ENCODE measurements at places on chromosomes 7 and 10.

DNA sequence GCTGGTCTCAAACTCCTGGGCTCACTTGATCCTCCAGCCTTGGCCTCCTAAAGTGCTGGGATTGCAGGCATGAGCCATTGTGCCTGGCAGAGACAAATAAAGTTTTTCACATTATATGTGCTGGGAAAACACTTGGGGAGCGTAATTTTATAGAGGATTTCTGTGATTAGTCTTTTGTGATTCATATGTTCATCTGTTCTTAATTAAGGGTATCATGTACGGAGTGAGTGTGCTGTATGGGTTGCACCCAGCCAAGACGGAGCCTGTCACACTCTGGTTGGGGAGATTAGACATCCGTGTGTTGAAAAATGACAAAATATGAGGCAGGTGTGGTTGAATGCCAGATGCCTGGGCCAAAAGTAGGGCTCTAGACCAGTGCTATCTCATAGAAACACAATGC, 10.3 kb downstream of the ADRB1 start:
- no peak for DNase-seq

DNA sequence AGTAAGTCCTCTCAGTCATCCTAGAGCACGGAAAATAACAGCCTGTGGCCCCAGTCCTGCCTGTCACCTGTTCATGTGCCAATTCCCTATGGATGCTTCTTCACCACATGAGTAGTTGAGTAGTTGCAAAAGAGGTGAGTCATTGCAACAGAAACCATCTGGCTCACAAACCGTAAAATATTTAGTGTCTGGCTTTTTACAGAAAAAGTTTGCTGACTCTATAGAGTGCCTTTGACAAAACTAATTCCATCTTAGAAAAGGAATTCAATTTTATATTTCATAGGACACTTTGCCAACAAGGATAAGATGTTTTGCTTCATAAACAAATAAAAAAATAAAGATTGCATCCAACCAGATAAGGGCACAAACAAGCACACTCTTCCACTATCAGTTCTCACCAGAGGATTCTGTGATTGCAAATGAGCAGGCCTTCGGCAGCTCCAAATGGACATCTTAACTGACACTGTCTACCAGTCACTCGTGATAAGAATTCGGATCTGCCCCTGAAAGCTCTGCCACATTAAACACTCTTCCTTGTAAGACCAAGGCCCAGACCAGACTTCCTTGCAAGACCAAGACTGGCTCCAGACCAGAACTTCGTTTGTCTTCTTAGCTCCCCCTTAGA, 242.7 kb upstream of the SEMA3C start:
- peak; percentile 71 for DNase-seq

GRCh38 chr7:1380231-1380815, 78.9 kb downstream of the MICALL2 start:
- DNase-seq: no peak

GRCh38 chr7:41107938-41108448, 594.9 kb downstream of the INHBA start:
- no peak for DNase-seq

DNA sequence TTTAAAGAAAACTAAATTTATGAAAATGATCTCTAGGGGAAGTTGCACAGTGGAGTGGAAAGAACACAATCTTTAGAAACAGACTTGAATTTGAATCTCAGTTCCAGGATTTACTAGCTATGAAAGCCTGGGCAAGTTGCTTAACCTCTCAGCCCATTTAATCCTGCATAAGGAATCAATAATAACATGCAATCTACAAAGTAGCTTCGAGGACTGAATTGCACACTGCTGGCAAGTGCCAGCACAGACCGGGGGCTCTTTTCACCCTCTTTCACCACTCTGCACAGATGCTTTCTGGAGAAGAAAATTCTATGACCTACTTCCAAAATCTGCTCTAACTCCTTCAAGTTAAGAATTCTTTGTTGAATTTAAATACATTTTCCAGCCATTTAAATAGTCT, 63.4 kb upstream of the ANK3 start:
- DNase-seq: no peak

DNA sequence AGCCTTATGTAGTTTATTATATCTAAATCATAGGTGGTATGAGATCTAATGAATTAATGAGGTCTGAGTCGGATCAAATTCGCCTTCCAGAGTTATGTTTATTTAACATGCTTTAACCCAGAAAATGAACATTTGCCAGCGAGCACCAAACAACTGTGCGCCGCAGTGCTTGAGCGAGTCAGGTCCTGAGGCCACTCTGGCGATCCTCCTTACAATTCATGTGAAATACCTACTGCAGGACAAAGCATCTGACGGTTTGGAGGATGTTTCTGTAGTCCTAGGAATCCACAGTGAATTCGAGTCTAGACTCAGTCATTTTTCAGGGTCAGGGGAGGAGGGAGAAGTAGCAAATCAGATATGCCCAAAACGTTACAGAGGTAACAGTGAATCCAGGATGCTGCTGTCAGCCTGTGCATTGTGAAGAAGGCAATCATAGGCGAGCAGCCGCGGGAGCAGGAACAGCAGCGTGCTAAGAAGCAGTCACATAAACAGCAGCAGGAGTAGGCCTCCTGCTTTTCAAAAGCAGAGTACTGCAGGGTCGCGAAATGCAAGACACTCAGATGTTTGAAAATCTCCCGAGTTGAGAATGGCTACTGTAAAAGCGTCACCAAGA, 120.2 kb downstream of the CACNB2 start:
- DNase-seq: no peak

DNA sequence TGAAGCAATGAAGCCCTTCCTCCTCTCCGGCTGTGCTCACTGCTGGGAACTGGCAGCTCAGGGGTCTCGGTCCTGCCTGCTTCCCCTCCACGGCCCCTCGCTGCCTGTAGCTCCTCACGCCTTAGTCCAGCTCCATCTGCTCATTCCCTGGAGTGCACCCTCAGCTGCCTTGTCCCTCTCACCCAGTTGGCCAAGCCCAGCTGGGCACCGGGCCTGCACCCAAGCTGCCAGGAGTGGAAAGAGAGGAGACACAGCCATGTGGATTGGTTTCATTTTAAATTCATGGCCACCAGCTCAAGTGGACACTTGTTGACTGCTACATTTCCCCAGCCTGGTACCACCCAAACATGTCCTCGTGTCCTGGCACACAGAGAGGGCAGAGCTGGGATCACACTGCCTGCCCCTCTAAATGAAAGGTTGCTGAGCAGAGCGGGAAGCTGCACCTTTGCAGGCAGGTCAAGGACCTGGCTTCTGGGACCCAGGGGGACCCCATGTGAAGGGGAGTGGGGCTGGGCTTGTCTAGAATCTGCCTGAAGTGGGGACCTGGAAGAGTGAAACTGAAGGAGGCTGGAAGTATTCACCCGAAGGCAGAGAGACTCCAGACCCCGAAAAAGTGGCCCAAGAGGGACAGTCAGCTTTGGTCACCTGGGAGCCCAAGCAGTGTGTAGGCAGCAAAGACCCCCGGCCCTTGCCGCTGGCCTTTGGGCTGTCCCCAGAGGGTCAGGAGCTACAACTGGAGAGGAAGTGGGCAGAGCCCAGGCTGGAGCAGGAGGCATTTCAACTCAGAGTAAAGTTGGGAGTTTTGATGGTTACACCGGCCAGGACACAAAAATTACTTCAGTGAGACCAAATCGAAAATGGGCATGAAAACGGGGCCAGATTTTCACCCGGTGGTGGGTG, 15.0 kb upstream of the BNIP3 start:
- no peak for DNase-seq

- DNase-seq: no peak
Measured at GRCh38 chr10:56583316-56583715, 222.3 kb upstream of the ZWINT start.

- DNase-seq: no peak
Measured at GRCh38 chr7:6443372-6443941, 4.3 kb downstream of the DAGLB start.

DNA sequence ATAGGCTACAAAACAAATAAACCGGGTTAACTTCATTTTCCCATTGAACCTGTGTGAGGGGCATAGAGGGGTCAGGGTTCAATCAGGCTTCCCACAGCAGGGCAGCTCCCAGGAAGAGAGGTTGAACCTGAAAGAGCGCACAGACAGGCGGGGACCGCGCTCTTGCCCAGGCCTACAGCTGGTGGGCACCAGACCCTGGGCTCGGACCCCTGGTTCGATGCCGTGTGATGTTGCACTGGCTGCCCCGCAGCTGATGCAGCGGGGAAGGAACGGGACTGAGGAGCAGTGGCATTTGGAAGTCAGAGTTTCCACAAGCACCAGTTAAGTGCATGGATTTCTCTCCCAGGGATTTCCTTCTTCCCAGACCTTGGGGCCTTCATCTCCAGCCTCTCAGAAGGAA, 72.6 kb upstream of the INSIG1 start:
- DNase-seq: no peak

GRCh38 chr7:460374-461116, 59.1 kb downstream of the PDGFA start:
- DNase-seq: no peak

DNA sequence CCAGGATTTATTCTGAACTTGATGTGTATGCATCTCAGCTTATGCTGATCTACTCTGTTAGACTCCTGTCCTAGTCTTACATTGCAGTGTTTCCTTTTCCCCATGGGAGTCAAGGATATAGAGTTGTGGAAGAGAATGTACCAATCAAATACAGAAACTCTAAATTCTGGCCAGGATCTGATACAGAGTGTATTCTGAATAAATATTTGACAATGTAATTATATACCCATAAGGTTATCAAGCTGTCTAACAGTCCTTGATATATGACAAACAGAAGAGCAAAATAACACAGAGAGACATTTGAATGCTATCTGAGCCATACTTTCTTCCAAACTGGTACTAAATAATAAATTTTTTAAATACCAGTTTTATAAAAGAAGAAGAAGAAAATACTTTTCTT, 116.8 kb downstream of the ETV1 start:
- DNase-seq: no peak

- DNase-seq: no peak
Measured at GRCh38 chr7:32319012-32319382, 171.2 kb downstream of the LSM5 start.

GRCh38 chr7:101728128-101728527, 89.3 kb upstream of the CUX1 start:
- no peak for DNase-seq

- DNase-seq: peak; percentile 74
Measured at GRCh38 chr7:101125989-101126650, 784 bp upstream of the SERPINE1 start.

DNA sequence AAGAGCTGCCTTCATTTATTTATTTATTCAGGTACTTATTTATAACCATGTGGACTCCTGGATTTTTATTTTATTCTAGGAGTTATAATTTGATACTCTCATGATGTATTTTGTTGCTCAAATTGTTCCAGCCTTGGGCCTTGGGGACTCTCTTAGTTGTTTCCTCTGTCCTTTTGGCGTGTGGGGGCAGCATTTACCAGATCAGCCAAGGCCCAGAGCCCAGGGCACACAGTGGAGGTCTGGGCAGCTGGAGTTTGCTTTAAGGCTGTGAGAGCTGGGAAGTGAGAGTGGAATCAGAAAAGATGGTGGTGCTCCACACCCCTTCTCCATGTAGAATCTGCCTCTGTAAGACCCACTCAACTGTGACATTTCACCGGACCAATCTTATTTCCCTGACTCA, 398.9 kb downstream of the RPS24 start:
- DNase-seq: no peak

- DNase-seq: peak; percentile 53
Measured at GRCh38 chr7:17009007-17009719, 127.4 kb upstream of the AGR3 start.

- peak; percentile 28 for DNase-seq
Measured at GRCh38 chr10:36880898-36881297, 244.5 kb upstream of the ANKRD30A start.

DNA sequence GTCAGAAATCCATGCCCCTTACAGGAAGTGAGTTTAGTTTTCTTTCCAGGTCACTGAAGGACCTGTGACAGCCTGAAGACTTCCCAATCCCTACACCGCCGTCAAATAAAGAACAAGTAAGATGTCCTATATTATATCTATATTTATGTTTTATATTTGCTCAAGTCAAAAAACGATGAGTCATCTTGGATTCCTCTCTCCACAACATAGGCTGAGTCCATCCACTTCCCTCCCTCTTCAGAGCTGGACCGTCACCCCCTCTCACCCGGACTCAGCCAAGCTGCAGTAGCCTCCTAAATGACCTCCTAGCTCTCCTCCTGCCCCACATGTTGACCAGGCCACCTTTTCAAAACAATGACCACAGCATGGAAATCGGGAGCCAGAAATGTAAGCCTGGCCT, 53.5 kb downstream of the GLI3 start:
- DNase-seq: no peak

DNA sequence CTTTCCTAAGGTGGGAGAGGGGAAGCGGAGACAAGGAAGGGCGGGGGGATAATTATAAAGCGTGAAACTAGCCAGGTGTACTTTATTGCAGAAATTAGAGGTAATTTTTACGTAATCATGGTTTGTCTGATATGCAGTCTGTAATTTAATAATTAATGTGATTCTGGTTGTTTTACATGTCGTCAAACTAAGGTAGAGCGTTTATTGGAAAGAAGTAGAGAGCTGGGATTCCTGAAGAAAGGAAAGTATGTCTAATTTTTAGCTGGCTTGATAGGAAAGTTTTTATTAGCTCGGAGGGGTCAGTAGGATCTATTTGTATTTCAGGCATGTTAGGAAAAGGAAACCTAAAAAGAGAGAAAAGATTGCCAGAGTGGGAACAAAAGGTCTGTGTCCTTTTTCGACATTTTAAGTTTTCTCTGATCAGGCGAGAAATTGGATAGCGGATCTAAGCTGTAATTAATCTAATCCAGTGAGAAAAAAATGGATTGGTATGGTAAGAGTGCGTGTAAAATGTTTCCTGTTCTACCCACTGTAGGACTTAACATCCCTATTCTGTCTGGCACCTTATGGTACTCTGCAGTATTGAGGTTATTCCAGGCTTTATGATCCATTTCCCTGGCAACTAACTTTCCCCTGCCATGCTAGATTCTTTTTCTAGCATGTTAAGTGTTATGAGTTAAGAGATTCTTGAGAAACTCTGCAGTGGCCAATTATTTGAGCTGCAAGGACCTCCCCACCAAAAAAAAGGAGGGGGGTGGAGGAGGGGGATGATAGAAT, 1.4 kb downstream of the CELF2 start:
- no peak for DNase-seq

DNA sequence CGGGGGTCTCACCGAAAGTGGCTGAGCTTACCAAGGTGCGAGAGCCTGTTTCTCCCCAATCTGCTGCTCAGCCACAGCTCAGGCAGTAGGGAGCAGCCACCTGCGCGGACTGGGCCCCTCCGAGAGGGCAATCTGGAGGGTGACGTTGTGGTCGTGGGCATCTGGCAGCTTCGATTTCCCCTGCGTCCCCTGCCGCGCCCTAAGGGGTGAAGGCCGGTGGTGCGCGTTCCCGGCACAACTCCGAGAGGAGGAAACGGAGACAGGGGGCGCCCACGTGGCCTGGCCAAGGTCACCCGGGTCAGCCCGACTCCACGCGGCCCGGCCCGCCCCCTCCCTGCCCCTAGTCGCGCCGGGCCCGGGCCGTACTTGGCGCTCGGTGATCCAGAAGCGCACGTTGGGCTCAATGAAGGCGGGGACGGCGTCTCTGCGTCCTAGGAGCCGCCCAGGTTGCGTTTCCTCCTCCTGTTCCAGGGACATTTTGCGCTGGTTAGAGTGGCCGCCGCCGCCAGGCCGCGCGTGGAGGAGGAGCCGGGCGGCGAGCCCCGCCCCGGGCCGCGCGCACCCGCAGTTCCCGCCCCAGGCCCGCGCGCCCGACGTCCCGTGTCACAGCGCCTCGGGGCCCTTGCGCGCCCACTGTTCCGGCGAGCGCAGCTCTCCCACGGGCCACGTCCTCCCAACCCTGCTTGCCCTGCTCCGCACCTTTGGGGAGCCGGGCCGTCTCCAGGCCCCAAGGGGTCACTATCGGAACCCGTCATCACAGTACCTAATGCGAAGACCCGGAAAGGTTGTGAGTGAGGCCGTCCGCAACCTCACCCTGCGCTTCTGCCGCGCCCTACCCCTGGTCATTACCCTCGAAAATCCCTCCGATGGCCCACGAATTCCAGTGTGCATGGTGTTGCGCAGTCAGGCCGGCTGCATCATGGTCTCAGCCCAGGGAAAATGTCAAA, at the start of gene SFXN4:
TSS of gene SFXN4 (minus strand) at position 544 of the 947 bp plus-strand sequence. CDS start at position 477, 67 bp downstream.
- DNase-seq: peak; percentile 80

All from hematopoietic multipotent progenitor cell treated with erythropoietin and hydrocortisone succinate and interleukin-3 and kit ligand, for 8 days (in vitro differentiated cells).